Right lobe of liver (tissue), 6 donors: ENCODE measurements at places on chromosomes 7 and 10. TPM values are rescaled to one million over a fixed set of nuclear protein-coding genes. Genes with fewer than 3 reads are reported as not detected.

ADCK2 gene
- total RNA-seq, result 7.8 TPM

ODAD2 gene
- total RNA-seq, result 0.55 TPM

GRCh38 chr7:38781991-38782390 lies 127.0 kb downstream of the VPS41 start:
- H3K27me3 ChIP-seq, result no peaks in the 10 kb centered on the region
- no peaks in the 10 kb centered on the region for H3K36me3 ChIP-seq
- H3K27ac ChIP-seq, result no peak overlapping the region
- H3K4me3 ChIP-seq, result no peak overlapping the region
- H3K4me1 ChIP-seq, result no peaks in the 10 kb centered on the region

GRCh38 chr7:44987996-44988395 lies 9.2 kb upstream of the MYO1G start:
- no peak overlapping the region for H3K27ac ChIP-seq
- no peak for DNase-seq
- no peak overlapping the region for H3K4me3 ChIP-seq
- no peaks in the 10 kb centered on the region for H3K27me3 ChIP-seq

DNA sequence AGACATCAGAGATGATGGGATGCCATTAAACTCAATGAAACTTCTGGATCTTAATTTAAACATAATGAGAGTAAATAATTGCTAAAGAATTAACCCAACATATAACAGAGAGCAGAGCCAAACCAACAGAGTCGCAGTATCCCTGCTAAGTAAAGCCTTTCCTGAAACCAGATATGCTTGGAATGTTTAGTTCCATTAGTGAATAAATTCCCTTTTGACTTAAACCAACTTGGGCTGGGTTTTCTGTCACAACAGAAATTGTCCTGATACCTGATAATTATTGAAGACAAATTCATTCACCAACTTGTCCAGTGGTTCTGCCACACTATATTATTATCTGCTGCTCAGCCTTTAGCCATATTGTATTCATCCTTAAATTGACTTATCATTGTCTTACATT lies 286.7 kb downstream of the FZD1 start:
- no peak overlapping the region for H3K27ac ChIP-seq
- H3K27me3 ChIP-seq, result no peaks in the 10 kb centered on the region
- no peaks in the 10 kb centered on the region for H3K4me1 ChIP-seq
- H3K4me3 ChIP-seq, result no peak overlapping the region
- H3K36me3 ChIP-seq, result no peaks in the 10 kb centered on the region
- DNase-seq, result no peak

GHITM gene
- total RNA-seq, result 230 TPM

UPK3B gene
- not detected for total RNA-seq

DNA sequence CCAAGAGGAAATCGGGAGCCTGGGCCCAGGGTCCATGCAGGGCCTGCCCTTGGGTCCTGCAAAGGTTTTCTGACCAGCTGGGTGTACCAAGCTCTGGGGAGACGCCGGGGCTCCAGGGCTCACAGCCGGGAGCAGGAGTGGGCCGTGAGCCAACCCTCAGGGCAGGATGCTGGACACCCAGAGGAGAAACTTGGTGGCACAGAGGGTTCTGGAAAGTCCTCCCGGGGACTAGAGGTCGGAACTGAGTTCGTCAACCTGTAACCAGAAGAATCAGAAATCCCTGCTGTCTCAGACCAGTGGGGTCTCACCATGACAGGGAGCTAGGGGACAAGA lies 29.2 kb upstream of the PPP2R2D start:
- DNase-seq, result no peak
- H3K4me1 ChIP-seq, result no peaks in the 10 kb centered on the region

PTF1A gene
- not detected for total RNA-seq

DNA sequence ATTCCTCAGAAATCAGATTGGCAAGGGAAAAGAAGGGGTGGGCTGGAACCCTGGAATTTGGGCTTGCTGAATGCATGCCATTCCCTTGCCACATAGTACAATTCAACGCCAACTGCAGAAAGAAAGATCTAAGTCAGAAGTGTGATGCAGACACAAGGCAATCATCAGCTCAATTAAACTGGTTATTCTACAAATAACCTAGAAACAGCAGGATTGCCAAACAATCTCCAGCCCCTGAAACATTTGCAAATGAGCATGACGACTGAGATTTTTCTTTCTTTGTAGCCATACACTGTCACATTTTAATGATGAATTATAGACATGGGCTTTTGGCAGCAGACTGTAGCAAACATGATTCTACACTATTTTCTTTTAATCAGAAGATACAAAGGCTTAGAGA lies 16.5 kb upstream of the CREB5 start:
- no peaks in the 10 kb centered on the region for H3K36me3 ChIP-seq
- DNase-seq, result no peak
- no peak overlapping the region for H3K27ac ChIP-seq
- H3K4me1 ChIP-seq, result no peaks in the 10 kb centered on the region
- no peak overlapping the region for H3K4me3 ChIP-seq

SLC18A2 gene
- total RNA-seq, result 1.1 TPM

DNA sequence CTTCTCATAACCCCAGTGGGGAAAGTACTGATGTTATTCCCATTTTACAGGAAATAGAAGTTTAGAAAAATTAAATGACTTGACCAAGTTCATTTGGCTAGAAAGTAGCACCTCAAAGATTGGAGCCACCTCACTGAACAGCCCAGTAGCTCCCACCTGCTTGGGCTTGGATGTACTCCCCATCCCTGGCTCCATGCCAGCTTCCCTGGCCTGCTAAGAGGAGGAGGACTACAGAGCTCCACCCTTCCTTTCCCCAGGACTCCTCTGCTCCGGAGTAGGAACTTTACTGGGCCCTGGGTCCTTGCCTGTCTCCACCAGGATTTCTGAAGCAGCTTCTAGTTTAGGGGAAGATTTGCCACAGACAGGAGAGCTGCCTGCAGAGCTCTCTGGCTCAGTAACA lies 3.1 kb downstream of the HPS6 start:
- H3K27ac ChIP-seq, result no peak overlapping the region
- H3K36me3 ChIP-seq, result no peaks in the 10 kb centered on the region
- DNase-seq, result no peak
- H3K4me3 ChIP-seq, result no peak overlapping the region
- peaks cover 18% of the 10 kb centered on the region for H3K4me1 ChIP-seq

- H3K27ac ChIP-seq, result no peak within 1 kb of the TSS
- peak; percentile 70 for DNase-seq
- no peaks in the 10 kb centered on the region for H3K4me1 ChIP-seq
Measured at GRCh38 chr10:70478191-70479164, at the start of gene PALD1. TSS of gene PALD1 (plus strand) at chr10:70478767. CDS start at chr10:70525952, 47,185 bp downstream.

GRCh38 chr7:66181845-66182244 lies 23.3 kb upstream of the TPST1 start:
- H3K27me3 ChIP-seq, result no peaks in the 10 kb centered on the region
- H3K4me1 ChIP-seq, result no peaks in the 10 kb centered on the region
- H3K4me3 ChIP-seq, result no peak overlapping the region
